HFF-Myc (cell line): ENCODE measurements at places on chromosomes 12 and 14.

DNA sequence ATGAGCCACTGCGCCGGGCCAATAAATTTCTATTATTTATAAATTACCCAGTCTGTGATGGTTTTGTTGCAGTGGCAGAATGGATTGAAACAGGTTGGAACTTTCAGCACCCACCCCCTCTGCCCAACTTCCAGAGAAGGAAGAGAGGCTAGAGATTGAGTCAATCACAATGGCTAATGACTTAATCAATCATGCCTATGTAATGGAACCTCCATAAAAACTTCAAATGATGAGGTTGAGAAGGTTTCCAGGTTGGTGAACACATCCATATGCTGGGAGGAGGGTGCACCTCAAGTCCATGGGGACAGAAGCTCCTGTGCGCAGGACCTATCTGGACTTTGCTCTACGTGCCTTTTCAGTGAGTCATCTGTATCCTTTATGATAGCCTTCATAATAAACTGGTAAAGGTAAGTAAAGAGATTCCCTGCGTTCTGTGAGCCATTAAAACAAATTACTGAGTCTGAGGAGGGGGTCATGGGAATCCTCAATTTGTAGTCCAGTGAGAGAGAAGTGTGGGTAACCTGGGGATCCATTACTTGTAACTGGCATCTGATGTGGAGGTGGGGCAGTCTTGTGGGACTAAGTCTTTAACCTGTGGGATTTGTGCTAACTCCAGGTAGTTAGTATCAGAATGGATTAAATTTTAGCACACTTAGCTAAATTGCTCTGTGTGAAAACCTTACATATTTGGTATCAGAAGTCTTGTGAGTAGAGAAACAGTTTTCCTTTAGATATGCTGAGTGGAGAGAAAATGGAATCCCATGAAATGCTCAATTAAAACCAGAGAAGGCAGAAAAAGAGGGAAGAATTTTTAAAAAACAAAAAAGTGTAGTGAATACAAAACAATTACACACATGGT is 11.7 kb upstream of the NGDN start:
- no peak for DNase-seq

DNA sequence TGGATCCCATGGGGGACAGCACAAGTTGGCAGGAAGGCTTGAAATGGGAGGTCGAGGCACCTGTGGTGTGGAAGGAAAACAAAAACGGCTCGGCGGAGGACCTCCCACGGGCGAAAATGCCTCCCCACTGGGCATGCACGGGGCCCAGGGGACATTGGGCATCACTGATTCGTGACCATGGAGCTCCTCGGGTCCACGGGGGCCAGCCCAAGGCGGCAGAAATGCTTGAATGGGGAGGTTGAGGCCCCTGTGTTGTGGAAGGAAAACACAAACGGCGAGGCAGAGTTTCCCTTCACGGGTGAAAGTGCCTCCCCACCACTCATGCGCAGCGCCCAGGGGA is 376.0 kb downstream of the ALG10 start:
- DNase-seq = no peak

DNA sequence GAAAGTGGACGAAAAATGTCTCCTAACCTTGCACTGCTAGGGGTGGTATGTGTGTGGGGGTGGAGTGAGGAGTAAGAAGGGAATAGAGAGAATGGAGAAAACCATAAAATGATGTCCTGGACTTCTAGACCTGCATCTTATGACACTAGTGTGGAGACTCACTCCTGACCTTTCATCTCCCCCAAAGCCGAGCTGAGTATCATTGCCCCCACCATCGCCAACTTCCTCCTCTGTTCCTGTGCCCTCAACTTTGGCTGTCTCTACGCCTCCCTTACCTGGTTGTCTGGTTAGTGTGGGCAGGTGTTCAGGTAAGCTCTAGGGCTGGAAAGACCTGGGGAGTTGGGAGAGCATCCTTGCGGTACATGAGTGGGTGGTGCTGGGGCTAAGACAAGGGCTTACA is 4.5 kb upstream of the KLHL33 start:
- DNase-seq = no peak

DNA sequence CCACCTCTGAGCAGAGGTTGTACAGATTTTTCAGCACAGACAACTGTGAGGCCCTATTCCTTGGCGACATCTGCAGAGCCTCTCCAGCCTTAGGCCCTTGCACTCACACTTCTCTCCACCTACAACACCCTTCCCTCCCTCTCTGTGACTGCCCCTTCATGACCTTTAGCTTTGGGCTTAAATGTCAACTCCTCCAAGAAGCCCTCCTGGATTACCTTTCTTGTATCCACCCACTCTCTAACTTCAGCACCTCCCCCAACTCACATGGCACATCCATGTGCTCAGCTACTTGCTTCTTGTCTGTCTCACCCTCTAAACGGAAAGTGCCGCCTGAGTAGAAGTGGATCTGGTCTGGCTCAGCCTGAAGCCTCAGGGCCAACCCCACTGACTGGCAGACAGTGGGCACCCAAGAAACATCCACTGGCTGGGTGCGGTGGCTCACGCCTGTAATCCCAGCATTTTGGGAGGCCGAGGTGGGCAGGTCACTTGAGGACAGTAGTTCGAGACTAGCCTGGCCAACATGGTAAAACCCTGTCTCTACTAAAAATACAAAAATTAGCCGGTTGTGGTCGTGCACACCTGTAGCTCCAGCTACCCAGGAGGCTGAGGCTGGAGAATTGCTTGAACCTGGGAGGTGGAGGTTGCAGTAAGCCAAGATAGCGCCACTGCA is 22.1 kb downstream of the TRPV4 start:
- no peak for DNase-seq

- no peak for DNase-seq
Observed at GRCh38 chr14:39991041-39991440, 558.8 kb upstream of the FBXO33 start.

DNA sequence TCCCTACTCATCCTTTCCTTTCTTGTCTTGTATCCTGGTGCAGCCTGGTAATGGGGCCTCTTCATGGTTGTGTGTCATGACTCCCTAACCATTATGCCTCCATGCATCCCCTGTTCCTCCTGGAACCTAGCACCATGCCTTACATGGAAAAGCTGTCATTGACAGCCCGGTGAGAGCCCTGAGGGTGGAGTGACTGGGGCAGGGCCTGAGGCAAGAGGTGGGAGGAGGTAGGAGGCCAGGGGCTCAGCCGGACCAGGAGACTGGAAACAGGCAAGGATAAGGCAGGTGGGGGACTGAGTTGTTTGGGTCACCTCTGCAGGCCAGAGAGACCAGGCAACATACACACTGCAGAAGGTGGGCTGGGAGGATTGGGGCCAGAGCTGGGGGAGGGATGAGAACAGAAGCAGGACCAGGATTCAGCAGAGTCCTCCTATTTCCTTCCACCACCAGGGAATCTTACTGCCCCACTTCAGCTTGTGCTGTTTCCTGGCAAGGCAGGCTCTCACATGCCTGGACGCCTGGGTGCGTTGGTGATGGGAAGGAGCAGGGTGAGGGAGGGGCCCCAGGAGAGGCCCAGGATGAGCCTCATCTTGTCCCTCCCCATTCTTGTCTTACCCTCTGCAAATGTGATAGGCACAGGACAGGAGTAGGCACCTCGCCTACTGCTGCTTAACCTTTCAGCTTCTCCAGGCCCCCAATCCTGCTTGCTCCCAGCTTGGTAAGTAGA is at the start of gene LTB4R2:
Gene LTB4R2, plus strand, starts transcription at position 603 of the 727 bp plus-strand sequence. CDS start 525 bp downstream, outside the sequence.
- no peak for DNase-seq

DNA sequence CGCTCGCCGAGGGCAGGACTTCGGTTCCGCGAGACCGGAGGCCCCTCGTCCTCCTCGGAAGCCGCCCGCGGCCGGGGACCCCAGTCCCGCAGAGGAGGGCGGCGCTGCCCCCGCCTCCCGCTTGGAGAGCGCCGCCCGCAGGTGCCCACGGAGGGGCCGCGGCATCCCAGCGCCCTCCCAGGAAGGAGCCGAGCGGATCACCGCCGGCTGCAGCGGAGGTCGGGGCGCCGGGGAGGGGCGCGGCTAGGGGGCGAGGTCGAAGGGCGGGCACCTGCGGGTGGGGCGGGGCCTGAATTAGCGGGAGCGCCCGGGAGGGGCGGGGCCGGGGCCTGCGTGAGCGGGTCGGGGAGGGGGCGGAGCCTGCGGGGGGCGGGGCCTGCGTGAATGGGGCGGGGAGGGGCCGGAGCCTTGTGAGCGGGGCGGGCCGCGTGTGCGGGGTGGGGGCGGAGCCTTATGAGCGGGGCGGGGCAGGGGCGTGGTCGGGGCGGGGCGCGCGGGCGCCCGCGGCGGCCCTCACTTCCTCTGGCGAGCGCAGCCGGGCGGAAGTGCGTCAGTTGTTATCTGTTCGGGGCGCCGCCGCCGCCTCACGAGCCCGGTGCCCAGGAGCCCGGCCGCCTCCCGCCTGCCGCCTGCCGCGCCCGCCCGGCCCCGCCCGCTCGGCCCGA is at the start of gene FBRSL1:
Gene FBRSL1, plus strand, starts transcription at position 550 of the 665 bp plus-strand sequence.
- DNase-seq = peak; percentile 17

GRCh38 chr14:101231828-101232227 is 328.3 kb upstream of the RTL1 start:
- DNase-seq = no peak

DNA sequence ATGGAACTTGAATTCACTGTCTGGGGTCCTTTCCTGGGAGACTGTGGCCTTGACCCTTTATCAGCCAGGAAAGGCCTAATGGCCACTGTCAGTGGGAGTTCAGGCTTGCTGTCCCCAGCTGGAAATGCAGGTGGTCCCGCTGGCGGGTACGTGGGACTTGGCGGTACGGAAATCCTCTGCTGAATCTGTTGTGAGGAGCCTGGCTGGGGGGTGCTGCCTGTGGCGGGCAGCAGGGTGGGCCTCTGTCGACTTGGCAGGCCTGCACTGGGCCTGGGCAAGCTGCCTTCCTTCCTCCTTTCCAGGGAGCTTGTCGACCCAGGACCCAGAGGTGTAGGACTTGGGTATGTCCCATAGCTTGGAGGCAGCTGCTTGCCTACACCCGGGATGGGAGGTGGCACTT is 26.3 kb downstream of the ZFYVE21 start:
- no peak for DNase-seq

- no peak for DNase-seq
Observed at GRCh38 chr12:90280033-90280432, 571.4 kb upstream of the ATP2B1 start.

- peak; percentile 60 for DNase-seq
Observed at GRCh38 chr14:101721951-101722661, 39.4 kb upstream of the PPP2R5C start.

GRCh38 chr12:130813436-130813835 is 25.6 kb downstream of the STX2 start:
- DNase-seq = no peak

DNA sequence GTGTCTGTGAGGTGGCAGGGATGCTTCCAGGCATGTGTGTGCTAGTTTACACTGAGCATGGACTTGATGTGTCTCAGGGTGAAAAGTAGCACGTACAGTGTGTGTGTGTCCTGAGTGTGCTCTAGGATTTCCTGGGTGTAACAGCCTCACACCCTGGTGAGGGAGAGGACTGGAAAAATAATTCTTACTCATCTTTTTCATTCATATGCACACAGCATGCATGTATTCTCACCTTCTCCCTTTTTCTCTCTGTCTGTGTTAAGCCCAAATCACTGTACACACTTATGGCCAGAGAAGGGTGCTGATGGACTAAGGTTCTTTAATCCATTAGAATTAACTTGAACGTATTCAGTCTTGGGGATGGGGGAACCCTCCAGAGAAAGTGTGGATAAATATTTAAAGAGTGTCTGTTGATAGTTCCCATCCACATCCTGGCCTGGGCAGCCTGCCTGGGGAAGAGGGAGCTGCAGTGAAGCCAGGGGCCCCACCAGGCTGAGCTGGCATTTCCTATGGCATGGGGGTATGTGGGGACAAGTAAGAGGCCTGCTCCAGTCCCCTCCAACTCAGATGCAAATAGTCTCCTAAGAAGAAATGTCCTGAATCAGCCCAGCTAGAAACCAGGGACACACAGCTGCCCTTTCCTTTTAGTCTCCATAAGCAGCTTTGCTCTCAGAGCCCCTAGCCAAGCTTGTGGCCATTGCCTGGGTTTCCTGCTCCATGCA is 1.1 kb upstream of the HOXC8 start:
- DNase-seq = no peak

DNA sequence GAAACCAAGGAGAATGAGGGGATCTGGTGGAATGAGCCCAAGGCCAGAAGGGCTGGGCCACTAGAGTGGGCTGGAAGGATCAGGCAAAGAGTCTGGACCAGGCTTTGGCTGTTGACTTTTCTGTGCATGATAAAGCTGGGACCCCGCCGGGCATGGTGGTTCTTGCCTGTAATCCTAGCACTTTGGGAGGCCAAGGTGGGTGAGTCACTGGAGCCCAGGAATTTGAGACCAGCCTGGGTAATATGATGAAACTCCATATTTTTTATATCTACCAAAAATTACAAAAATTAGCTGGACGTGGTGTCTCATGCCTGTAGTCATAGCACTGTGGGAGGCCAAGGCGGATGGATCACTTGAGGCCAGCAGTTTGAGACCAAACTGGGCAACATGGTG is 393 bp upstream of the KLHL33 start:
- DNase-seq = no peak

- no peak for DNase-seq
Observed at GRCh38 chr14:90675399-90675798, 140.8 kb downstream of the TTC7B start.

DNA sequence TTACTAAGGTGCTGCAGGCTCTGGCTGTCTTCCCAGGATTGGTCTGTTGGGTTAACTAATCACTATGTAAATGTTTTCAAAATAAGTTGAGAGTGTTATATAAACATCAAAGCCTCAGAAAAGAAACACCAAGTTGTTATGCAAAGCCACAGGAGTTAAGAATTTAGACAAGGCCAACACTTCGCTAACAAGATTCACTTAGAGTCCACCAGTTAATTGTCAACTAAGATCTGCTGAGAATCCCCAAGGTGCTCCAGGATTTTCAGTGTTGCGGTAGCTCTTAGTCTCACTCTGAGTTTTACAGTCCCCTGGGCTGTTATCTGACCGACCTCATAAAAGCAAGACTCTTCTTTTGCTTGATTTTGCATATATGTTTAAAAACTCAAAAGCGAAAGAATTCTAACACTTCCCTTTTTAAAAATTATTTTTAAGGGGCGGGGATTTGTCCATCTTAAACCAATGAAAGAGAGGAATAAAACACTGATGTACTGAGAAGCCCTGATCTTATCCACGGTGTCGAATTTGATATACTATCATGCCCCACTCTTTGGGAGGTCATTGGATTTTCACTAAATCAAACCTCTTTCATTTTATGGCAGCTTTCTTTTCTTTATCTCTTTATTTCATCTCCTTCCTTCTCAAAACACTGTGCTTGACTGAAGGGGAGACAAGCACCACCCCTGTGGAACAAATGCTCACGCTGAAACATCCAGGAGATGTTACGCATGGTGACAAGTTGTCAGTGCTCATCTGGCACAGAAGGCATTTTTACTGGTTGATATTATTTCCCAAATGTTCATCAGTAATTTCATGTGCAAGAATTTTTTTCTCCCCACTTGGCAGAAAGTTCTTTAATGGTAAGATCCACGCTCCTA is 7.0 kb downstream of the NIN start:
- DNase-seq = no peak

DNA sequence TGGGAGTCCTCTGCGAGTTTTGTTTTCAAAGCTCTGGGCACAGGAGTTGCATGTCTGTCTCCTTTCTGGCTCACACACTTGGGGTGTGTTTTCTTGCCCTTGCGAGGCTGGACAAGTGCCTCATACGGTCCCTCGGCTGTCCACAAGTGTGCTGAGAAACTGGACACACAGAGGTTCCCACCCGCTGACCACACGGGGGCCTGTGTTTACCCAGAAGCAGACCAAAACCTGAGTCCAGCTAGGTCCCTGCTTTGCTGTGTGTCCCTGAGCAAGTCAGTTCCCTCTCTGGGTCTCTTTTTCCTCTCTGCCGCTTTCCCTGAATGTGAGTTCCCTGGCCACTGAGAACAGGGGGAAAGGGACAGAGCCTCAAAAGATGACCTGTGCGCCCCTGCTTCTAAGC is 678 bp upstream of the OAS2 start:
- DNase-seq = no peak

- no peak for DNase-seq
Observed at GRCh38 chr12:8064131-8064530, 2.0 kb downstream of the C3AR1 start.
